ENCODE measurements at places on chromosomes 1 and 21.

DNA sequence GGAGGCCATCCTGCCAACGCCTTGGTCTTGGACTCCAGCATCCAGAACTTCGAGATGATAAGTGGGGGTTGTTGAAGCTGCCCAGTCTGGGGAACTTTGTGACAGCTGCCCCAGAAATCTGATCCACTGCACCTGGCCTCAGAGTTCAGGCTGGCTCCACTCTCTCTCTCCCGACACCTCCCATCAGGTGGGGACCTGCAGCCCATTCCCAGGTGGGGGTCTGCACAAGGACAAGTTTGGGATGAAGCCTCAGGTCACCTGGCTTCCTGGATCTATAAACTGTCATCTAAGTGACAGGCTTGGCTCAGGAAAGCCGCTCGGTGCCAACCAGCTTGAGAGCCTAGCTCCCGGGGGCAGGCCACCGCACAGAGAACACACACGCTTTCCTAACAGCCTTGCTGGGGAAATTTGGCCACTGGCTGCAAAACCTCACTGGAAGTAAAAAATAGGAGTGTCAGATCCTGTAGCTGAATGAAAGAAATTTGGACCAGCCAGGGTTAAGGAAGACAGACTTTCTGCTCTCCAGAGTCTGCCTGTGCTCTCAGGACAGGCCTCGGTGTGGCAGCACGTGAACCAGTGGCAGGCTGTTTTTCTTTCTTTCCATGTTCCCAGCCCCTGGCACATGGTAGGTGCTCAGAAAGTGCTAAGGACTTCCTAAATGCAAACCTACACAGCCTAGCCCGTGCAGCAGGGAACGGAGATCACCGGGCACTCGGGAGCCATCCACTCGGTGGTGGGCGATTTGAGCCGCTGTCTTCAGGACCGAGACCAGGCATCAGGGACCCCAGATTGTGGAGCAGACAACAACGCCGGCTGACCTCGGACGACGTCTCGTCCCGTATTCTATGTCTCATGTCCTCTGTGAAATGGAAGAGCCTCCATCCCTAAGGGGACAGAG lies 42.6 kb upstream of the LBR start:
- no peak for DNase-seq

DNA sequence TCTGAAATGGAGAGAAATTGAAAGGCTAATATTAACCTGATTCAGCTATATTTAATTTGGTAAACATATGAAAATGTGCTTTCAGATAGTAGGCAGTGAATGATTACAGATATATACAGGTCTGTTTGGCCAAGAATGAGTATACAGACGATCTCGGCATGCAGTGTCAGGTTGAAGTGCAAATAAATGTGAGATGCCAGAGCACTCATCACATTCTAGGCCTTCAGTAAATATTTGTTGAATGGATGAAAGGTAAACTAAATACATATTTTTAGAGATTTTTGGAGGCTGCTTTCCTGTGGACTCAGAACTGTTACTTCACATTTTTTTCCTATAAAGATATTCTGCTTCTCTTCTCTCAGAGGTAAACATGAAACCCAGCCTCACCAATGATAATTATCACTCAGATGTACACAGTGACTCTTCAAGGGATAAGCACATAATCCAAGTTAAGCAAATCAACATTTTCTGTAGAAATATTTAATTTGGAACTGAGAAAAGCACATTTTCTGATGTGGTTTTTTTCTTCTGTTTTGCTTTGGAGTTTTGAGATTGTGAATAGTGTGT lies 702.9 kb downstream of the BRINP3 start:
- DNase-seq = no peak

DNA sequence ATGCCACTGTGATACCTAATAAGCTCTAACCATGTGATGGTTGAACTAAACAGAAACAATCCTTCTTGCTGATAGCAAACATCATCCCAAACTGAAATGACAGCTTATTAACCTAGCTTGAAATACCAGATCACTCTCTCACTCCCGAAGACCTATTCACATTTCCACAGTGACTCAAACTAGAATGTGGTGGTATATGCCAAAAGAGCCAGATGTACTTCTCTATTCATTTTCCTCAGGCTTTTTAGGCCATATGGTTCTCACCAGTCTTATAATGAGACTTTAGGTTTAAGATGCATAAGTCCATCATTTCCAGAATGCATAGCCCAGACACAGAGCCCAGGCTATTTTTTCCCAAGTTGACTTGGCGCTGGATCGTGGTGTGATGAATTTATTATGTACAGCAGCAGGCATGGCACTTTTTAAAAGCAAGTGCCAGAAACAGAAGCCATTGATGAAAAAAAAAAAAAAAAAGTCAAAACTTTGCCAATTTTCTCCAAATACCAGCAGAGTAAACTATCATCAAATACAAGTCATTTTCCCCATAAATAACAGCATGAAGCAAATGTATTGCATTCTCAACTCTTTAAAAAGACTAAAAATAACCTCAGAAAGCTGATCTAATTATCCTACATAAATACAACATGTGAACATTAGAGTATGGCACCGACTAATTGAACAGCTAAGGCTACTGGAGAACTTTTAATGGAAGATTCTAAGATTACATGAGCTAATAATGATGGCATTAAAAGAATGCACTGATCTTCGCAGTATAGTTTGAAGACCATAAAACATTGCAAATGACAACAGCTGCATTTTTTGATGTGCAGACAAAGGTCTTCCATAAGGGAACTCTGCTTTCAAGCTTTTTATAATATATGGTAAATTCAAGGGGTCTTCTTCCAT lies 365.4 kb downstream of the LRRIQ3 start:
- DNase-seq = no peak

DNA sequence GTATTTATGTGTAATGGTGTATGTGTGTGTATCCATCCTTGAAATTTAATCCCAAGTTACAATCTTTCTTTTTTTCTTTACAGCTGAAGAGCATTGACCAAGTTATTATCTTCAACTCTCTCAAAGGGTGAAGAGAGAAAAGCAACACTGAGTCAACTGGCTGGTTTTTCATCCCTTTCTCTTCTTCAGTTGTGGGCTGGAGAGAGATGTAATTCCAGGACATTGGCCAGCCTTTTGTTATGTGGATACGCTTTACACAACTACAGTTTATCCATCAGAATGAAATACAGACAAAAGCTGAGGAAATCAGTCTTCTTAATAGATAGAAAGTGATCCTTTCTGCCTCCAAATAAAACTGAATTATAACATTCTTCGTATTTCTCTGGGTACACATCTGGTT lies 357.0 kb upstream of the NCAM2 start:
- DNase-seq = no peak

DNA sequence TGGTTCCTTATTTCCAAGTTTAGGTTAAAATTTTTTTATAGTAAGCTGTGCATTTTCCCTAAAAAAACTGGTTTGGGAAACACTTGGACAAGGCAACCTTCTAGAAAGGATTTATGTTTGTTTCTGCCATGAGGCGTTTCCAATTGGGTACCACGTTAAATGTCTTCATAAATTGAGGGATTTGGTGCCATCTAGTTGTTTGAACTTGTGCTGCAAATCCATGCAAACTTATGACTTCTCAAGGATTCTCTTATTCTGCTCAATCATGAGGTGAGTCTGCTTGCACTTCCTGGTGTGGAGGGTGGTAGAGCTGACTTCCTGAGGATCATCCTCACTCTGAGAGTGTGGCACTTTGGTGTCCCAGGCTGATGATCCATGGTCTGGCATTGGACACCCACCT lies 123.3 kb downstream of the PCNX2 start:
- no peak for DNase-seq
